ENCODE measurements at places on chromosomes 3 and 15.

DNA sequence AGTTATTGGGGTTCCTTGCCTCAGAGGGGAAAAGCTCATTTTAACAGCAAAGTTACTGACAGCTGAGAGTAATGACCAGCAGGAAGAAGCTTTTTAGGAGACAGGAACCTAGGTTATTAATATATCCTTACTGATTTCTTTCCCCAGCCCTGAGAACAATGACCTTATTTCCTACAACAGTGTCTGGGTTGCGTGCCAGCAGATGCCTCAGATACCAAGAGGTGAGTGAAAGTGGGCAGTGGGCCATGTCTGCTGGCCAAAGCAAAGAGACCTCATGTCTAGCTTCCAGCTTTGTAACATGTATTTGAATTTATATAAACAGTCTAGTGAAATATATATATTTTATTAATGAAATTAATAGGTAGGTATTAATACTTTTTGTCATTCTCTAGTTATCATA is 5.0 kb downstream of the CCNDBP1 start:
- DNase-seq, result no peak

DNA sequence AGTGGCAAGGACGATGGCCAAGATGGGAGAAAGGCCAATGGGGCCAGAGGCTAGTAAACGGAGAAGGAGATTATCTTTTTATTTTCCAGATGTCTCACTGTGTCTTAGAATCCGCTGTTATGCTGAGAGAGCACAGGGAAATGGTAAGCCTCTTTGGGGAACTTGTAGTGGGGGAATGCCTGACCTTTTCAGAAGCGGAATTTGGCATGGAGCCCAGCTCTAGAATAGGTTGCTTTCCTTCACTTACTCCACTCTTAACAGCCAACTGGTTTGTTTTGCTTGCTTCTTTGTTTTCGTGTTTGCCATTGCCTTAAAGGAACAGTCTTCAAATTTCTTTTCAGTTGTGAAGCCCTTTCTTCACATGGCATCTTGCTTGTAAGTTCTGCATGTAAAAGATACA is 316.2 kb upstream of the THRB start:
- no peak for DNase-seq

GRCh38 chr3:147813256-147813655 is 404.1 kb downstream of the ZIC1 start:
- DNase-seq, result no peak

DNA sequence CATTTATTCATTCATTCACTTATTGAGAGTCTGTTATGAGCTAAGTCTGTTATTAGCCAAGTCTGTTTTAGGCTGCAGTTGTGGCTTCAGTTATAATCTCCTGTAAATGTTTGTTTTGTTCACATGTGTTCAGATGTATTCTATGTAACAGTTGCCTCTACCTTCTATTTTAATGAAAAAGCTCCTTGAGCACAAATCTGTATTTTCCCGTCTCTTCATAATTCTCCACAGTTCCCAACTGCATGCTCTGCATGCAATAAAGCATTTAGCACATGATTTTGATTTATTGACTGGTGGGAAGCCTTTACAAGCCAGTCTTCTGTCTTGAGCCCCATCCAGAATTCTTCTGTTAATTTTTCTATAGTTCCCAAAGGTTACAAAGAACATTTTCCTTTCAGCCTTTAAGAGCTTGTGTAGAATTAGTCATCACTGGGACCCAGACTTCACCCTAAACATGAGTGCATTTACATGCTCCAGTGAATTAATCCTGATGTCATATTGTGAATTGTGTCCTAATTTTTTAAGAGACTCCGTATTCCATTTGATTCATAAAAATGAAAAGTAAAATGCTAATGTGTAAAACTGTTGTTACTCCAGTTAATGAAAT is 122.3 kb upstream of the NR2E3 start:
- no peak for DNase-seq

DNA sequence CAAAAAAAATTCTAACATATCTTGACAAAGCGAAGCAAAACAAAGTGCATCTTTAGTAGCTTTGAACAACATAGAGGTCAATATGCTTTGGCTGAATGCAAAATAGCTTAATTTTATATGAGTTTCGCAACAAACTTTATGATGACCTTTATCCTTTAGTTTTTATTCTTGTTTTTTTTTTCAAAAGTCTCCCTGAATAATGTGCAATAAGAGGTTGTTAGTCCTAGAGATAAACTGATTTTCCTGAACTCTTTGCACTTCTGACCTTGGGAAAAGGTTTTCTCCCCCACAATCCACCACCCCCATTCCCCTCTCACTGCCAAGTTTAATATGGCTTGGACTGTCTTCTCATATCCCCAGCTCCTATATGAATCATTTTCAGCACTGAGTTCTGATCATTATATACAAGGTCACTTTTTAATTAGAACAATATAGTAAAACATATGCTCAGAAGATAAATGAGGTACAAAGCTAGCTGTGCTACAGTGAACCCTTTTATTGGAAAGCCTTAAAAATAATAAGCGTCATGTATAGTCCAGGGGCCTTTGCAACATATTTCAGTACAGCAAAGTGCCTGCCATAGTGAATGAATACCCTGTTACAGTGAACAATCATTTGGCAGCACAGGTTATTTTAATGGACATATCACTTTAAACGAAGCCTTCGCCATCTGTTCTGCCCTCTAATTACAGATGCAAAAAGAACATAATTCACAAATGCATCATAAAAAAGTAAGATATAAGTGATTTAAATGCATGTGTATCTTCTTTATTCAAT is 496.3 kb upstream of the NR2F2 start:
- no peak for DNase-seq

GRCh38 chr15:100221471-100222348 is 120.1 kb downstream of the ADAMTS17 start:
- DNase-seq, result no peak

- DNase-seq, result no peak
Measured at GRCh38 chr3:114103858-114104257, 47.3 kb downstream of the QTRT2 start.

DNA sequence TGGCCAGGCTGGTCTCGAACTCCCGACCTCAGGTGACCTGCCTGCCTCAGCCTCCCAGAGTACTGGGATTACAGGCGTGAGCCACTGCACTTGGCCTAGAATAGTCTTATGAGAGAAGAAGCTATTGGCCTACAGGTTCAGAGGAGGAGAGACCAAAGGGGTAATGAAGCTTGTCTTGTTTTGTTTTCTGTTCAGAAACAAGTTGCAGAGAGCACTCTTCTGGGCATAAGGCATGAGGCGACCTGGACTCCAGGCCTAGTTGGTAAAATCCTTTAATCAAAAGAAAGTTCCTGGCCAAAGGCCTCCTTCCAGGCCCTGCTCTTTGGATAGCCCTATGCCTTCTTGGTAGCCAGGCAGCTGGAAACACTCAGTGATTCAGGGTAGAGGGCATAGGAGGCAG is 87.3 kb upstream of the SKOR1 start:
- DNase-seq, result no peak

DNA sequence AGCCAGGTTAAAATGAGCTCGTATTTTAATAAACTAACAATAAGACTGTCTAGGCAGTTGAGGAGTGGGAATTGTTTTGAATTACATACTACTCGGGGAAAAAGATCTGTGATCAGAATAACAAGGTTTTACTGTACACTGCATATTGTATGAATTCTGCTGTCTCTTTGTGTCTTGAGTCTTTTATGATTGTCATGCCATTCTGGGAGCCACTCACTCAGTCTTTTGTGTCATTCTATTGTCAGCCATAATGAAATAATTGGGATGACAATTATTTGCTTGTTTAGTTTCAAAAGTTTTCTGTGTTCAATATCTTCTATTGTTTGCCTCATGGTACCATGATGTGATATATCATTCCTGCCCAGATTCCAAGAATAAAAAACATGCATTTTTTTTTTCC is 339.6 kb upstream of the TBL1XR1 start:
- no peak for DNase-seq

- no peak for DNase-seq
Measured at GRCh38 chr3:65174713-65175112, 486.9 kb upstream of the ADAMTS9 start.

DNA sequence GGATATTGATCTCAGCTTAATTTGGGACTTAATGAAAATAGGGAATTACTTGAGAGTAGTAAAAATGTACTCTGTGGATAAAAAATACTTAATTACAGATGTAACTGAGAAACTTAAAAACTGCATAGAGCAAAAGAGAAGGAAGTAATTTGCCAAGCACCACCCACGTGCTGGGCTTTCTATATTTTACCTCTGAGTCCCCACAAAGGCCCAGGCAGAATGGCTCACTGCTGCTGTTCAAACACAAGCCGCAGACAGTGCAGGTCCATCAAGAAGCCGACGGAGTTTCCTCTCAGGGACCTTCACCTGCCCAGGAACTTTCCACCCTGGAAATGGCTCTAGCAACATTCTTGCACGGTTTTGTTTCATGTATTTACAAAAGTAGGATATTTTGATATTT is 77.2 kb upstream of the TRPM1 start:
- DNase-seq, result no peak

DNA sequence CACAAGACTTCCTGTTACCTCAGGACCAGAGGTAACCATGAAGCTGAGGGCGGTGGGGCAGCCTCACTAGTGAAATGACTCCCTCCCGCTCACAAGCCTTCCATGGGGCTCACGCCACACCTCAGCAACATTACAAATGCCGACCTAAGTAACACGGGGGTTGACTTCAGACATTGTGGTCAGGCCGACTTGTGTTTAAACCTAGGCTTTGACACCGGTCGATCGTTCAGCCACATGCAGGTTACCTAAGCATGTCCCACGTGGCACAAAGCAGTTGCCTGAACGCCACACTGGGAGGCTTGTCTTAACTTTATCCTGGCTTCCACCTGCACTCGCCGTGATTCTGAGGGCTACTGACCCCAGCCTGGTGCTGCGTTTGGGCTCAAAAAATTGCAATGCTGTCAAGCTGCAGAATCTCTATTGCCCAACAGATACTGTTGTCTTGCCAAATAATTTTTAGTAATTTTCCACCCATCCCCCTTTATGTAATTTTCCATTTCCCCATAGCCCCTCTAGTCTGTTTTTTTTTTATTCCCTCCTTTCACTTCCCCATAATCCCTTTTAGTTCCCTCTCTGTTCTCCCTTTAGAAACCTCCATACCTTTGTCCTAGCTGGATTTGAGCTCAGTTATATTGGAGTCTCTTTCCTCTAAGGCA is 158.6 kb upstream of the RGMA start:
- no peak for DNase-seq

- DNase-seq, result no peak
Measured at GRCh38 chr3:13792512-13793371, 87.1 kb downstream of the WNT7A start.

- DNase-seq, result peak; percentile 40
Measured at GRCh38 chr15:57541805-57542504, 49.7 kb upstream of the MYZAP start.

DNA sequence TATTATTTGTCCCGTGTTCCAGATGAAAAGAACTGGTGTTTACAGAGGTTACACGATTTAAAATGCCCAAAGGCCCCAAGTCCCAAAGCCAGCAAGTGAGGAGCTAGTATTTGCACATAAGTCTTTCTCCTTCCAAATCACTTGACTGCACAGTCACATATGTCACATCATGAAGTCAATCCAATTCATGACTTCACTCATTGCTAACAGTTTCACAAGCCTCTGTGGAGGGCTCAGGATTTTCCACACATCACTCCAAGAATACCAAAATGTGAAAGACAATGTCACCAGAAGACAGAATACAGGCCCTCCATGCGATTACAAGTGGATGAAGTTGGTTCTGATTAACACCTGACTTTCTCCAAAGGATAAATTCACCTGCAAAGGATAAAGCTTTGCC is 283.1 kb upstream of the UBE2E2 start:
- no peak for DNase-seq

GRCh38 chr15:29925227-29926082 is 103.2 kb upstream of the TJP1 start:
- DNase-seq, result no peak

DNA sequence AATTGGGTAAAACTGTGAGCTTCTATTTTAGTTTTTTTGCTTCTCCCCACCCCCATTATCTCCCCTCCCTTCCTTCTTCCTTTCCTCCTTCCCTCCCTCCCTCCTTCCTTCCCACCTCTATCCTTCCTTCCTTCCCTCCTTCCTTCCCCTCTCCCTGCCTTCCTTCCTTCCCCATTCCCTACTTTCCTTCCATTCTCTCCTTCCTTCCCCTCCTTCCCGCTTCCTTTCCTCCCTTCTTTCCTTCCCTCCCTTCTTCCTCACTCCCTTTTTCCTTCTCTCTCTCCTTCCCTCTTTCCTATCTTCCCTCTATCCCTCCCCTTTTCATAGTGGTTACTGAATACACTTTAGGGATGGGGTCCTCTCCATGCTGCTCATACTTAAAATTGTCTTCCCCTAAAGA is 40.4 kb upstream of the C3orf22 start:
- DNase-seq, result no peak

- DNase-seq, result no peak
Measured at GRCh38 chr3:152703245-152703890, 131.6 kb upstream of the P2RY1 start.

DNA sequence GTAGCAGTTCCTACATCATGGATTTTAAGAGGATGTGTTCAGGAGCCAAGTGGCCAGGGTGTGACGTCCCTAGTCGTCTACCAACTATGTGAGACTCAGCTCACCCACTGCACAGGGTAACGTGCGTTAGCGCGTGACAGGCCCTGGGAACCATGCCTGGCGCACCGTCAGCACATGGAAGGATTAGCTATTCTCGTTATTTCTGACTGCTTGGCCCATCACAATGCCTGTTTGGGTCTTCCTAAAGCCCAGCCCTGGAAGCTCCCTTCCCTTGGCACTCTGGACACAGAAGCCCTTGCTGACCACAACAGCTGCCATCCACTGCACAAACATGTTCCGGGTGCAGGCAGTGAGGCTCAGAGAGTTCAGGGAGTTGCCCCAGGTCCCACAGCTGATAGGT is 91.0 kb upstream of the RPL32 start:
- no peak for DNase-seq

- DNase-seq, result no peak
Measured at GRCh38 chr3:160473978-160474377, 24.4 kb upstream of the TRIM59 start.

DNA sequence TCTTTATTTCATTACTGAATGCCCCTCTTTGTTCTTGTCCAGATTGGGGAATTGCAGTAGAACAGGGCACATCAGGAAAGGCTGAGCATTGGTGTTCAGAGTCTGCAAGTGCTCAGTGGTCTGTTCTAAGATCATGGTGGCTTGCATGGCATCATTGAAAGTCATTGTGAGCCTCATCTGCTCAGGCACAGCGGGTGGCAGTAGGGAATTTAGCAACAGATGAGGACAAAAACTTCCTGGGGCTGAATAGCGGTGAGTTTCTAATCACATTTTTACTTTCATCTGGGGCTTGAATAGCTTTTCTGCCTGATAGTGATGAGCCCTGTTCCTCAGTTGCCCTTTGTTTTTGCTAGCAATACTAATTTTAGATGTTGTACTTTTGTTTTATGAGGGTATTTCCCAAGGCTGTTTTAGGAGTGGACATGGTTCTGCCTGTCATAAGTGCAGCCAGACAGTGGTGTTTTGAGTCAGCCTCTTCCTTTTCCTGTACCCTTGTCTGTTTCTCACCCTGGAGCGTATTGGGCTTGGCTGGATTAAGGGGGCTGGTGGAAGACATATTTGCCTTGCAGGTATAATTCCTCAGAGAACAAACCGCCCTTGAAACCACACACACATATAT is 127.2 kb upstream of the IL12A start:
- DNase-seq, result no peak

- DNase-seq, result no peak
Measured at GRCh38 chr3:63900010-63900409, 12.2 kb downstream of the SCAANT1 start.

- no peak for DNase-seq
Measured at GRCh38 chr3:133249490-133249889, 150.4 kb upstream of the BFSP2 start.

Data from memory B cell (primary cell).